Stimulated activated CD8-positive, alpha-beta memory T cell treated with anti-CD3 and anti-CD28 coated beads, Interleukin-2, amount 100 ng/mL, for 1 hour (primary cell): ENCODE measurements at places on chromosomes 2 and 18.

DNA sequence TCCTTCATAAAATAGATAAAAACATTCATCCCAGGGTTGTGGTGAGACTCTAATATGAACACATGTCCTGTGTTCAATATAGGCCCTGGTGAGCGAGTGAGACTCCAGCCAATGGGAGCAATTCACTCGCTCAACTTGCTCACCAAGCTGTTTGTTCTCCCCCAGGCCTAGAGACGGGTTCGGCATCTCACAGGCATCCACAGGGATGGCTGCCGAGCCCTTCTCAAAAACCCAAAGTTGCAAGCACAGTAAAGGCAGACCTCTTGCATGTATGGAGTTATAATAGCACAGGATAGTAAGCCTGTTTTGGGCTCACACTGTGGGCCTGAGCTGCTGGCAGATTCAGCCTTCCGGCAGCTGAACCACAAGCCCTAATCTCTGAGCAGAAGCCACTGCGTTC, 15.7 kb downstream of the PARD6G start:
- DNase-seq: no peak

DNA sequence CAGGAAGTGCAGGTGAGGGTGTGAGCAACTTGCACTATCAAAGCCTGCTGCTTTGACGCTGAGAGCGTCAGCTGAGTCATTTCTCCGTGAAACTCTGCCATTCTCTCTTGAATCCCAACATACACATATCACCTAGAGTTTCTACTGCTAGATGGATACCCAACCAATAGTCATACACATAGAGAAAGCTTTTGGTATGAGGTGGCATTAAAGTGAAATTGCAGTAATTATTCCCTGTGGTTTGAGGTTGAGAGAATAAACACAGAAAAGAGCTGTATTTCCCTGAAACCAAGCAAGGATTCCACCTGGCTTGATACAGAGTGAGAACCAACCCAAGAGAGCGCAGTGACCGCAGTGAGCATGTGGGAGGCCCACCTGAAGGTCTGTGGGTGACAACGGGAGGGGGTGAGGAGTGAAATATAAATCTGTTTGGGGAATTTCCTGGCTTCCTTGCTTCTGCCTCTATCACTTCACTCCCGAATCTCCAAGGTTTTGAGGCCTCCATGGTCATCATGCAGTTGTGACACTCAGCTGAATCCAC, 28.8 kb upstream of the TMEM18 start:
- no peak for DNase-seq

DNA sequence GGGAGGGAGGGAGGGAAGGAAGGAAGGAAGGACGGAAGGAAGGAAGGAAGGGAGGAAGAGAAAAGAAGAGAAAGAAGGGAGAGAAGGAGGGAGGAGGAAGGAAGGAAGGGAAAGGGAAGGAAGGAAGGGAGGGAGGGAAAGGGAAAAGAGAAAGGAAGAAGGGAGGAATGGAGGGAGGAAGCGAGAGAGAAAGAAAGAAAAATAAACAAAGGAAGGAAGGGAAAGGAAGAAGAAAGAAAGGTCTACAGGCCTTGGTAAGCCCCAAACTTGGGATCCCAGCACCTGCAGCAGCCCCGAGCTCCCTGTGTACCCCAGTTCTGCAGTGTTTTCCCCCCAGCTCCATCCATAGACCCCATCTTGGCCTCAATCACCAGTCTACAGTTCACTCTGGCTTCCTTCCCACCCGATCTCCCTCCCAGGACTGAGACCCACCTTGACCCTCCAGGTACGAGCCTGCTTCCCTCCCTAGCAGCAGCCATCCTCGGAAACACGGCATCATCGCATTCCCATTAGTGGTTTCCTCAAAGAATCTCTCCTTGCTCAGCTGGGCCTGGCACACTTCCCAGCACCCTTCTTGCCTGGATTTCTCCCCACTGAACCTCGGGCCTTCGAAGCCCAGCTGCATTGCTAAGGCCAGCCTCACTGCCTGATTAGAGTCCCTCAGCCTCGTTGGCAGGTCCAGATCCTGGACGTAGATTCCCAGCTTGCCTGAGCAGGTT, 46.1 kb upstream of the SH3BP4 start:
- no peak for DNase-seq

GRCh38 chr18:24995056-24995455, 356.9 kb downstream of the ZNF521 start:
- DNase-seq: no peak

- DNase-seq: no peak
These were observed 1.3 kb upstream of the KCMF1 start for GRCh38 chr2:84969511-84970209.

GRCh38 chr2:240886678-240887609, 9.0 kb downstream of the MAB21L4 start:
- DNase-seq: no peak

DNA sequence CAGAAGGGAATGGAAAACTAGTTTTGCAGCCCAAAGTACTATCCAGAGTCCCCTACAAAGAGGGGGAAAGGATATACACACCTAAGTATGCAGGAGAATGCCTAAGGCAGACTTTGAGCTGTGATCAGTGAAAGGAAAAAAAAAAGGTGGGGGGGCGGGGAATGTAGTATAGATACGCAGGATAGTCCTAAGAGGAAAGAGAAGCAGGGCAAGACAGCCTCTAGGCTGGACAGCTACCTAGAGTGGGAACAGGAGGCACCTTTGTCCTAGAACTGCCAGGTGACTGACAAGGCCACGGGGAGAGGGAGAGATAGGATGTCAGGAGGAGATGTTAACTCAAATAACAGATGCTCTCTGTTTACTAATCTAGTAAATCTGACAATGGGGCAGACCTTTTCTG, 6.0 kb downstream of the REEP1 start:
- no peak for DNase-seq

DNA sequence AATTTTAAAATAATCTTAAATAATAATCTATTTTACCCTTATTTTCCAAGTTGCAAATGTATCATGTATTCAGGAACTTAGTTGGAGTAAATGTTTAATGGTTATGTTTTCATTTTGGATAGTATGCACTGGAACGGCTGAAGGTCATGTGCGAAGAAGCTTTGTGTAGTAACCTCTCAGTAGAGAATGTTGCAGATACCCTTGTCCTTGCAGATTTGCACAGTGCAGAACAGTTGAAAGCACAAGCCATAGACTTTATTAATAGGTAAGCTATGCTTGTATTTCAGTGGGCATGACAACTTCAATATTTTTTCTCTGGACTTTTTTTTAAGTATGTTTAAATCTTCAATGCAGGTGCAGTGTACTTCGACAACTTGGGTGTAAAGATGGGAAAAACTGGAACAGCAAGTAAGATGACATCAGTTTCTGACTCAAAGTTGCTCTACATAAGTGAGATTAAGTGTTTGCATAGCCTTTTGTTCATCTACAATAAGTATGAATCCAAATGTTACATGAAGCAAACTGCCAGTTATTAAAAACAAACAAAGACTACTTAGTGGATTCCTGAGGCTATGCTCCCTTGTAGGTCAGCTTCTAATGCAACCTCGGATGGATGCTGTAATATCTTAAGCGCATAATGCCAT, 63.1 kb downstream of the SPOPL start:
- no peak for DNase-seq

DNA sequence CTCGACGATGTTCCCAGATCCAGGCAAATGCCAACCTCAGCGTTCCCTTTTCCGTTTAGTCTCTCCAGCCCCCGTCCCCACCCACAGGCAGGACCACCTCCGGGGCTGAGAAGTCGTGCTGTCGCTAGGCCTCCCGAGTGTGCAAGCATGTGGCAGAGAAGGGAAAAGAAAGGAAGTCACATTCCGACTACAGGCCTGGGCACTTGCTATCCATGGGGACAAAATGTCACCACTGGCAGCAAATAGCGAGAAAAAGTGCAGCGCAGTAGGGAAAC, 420 bp downstream of the PIGN start:
- DNase-seq: no peak

GRCh38 chr2:10668402-10669012, 21.3 kb downstream of the NOL10 start:
- DNase-seq: no peak

DNA sequence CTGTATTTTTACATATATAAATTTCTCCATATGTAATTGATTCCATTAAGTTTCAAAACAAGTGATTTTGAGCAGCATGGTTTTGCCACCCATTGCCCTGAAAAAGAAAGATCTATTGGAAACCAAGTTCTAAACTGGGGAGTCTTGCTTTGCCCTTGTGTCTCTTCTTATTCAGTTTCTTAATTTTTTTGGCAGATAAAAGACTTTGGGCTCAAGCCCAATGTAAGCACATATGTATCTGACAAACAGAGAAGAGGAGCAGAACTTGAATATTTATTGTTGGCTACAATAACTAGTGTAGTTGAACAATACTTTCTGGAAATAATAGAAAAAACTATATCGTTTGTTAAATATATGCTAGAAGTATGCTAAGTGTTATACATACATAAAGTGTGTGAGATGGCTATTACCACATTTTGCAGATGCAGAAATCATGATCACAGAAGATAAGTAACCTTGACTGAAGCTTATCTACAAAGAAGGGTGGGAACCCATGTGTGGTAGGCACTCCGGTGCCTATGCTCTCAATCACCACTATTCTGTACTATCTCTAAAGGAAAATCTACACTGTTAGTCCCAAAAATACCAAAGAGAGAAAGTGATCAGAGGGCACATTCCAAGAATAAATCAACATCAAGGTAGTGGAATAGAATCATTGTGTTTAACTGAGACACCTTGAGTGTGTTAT, 109.1 kb downstream of the PLA2R1 start:
- no peak for DNase-seq

DNA sequence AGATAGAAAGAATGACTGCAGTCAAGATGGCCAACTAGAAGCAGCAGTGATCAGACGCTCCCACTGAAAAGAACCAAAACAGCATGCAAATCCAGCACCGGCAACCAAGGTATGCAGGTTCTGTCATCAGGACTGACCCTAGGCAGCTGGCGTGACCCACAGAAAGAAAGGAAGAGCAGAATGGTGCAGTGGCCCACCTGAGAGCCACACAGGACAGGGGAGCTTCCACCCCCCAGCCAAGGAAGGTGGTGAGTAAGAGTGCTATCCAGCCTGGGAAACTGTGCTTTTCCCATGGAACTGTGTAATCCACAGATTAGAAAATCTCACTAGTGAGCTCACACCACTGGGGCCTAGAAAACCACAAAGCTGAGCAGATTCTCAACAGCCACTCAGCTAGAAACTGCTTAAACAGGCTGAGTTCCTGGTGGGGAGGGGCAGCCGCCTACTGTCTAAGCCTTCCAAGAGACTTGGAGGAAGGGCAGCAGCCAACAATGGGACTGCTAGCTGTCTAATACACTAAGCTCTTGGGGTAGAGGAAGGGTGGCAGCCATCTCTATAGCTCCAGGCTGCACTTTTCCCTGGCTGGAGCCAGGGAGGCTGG, 127.9 kb downstream of the EVA1A start:
- no peak for DNase-seq
